Right ventricle myocardium superior (tissue), 1 donor: ENCODE measurements at places on chromosomes 5 and 9.

DNA sequence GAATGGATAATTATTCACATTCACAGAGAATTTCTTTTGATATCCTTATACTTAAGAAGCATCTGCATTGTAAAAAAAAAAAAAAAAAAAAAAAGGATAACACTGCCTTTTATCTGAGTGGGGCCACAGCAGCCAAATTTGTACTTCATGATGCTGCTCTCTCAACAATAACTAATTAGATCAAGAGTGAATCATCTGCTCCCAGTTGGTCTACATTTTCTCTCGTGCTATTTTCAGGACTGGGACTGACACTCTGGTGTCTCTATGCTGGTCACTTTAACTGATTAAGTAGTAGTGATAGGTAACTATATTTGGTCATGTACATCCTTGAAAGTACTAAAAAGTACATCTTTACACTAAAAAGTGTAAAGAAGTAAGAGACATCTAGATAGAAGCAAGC lies 90.1 kb downstream of the RFX3 start:
- DNase-seq, result no peak

DNA sequence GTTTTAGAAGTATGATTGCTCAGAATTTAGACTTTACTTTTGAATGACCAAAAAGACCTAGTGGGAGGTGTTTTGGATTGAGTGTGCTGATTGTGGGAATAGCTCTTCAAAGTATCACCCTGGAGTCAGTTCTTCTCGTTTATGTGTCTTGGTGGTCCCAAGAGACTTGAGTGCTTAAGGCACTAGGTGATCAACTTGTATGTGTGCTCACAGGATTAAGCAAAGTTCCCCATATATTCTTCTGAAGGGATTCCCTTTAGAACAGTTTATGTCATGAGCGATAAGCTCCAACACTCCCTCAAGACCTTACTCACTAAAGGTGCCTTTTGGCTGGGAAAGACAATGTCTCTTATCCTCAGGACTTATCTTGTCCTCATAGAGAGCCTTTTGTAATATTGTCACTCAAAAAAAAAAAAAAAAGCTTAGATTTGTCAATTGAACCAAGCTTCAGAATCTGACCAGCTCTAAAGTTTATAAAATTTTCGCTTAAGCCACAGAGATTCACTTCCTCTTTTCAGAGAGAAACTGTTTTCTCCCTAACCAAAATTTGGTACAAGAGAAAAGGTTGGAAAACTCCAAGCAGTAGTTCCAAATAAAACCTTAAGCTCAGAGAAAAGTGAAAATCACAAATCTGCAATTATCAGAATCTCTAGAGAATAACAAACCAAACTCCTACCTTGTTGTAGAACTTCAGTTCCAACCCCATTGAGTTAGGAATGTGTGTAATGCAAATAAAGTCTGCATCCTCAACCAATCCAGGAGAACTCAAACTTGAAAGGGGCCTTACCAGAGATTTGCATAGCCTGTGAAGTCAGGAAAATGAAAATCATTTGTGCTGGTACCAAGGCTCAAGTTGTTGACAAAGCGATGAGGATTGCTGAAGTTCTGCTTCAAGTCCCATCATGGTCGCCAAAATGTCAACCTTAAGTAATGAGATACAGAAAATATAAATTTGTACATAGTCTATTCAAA lies 40.0 kb upstream of the PDZD2 start:
- DNase-seq, result no peak

DNA sequence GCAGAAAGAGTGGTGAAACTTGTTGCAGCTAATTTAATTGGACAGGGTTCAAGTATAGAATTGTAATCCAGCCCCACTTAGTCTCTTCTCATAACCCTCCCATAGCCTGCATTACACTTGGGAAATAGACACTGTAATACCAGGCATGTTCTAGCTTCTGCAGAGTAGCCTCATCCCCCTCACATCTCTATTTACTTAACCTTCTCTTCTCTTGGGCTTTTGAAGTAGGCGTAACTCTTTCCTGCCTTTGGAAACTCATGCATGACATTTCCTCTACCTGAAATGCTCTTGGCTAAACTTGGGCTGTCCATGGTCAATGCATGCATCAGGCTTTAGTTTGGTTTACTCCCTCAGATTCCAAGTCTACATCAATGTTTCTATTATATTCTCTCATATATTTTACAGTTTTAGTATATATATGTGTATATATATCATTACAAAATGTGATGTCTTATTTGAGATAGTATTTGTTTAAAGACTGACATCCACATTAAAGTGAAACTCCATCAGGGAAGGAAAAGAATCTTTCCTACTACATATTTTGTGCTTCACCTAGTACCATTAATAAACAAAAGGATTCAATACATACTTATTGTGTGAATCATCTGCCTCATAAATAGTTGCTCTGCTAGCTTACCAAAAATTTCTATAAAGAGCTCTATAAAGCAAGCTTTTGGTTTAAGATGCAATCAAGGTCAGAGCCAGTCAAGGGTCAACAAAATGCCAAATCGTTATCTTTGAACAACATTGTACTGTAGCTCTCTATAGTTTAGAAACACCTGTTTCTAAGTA lies 1158.0 kb downstream of the MAT2B start:
- DNase-seq, result no peak

DNA sequence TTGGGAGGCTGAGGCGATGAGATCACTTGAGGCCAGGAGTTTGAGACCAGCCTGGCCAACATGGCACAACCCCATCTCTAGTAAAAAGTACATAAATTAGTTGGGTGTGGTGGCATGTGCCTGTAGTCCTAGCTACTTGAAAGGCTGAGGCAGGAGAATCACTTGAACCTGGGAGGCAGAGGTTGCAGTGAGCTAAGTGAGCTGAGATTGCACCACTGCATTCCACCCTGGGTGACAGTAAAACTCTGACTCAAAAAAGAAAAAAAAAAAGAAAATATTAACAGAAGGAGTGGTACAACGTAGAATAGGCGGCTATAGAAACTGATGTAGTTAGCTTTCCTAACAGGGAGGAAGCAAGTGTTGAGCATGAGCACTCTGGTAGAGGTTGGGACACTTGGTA lies 59.9 kb downstream of the PBX3 start:
- DNase-seq, result no peak

DNA sequence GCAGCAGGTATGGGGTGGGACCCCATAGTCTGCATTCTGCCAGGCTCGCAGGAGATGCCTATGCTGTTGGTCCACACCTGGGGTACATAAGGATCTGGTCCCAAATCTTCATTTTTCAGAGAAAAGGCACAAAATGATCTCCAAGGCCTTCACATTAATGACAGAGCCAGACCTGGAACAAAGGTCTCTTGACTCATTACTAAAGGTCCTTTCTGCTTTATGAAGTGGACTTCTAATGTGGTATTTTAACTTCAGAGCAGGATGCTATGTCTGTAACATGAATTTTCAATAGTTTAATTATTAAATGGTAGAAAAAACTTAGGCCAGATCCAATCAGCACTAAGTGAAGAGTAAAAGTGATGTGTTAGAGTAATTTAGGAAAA lies 38.0 kb downstream of the DMGDH start:
- no peak for DNase-seq

- DNase-seq, result no peak
Observed at GRCh38 chr9:124675261-124676158, 95.6 kb downstream of the NR6A1 start.

GRCh38 chr5:116482394-116482793 lies 92.2 kb downstream of the SEMA6A start:
- no peak for DNase-seq

DNA sequence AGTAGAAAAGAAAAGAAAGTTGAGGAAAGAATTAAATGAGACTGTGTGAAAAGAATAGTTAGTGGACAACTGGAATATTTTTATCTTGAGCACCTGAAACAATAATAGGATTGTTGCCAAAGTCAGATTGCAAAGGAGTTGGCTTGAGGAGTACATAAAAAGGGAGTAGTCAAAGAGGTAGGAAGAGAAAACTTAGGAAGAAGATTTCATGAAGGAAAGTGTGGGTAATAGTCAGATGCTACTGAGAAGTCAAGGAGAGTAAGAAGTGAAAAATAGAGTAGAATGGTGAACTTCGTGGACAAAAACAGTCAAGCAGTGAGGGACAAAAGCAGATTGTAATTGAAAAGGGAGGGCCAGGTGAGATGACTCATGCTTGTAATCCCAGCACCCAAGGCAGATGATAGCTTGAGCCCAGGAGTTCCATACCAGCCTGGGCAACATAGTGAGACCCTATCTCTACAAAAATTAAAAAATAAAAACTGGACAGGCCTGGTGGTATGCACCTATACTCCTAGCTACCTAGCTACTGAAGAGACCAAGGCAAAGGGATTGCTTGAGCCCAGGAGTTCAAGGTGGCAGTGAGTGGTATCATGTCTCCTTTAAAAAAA lies 178.9 kb downstream of the NIPBL start:
- DNase-seq, result no peak

GRCh38 chr5:91928754-91929521 lies 545.8 kb upstream of the ARRDC3 start:
- DNase-seq, result no peak

- DNase-seq, result no peak
Observed at GRCh38 chr5:108201721-108202120, 180.2 kb downstream of the FBXL17 start.

- no peak for DNase-seq
Observed at GRCh38 chr9:17625644-17626388, 47.0 kb downstream of the SH3GL2 start.

DNA sequence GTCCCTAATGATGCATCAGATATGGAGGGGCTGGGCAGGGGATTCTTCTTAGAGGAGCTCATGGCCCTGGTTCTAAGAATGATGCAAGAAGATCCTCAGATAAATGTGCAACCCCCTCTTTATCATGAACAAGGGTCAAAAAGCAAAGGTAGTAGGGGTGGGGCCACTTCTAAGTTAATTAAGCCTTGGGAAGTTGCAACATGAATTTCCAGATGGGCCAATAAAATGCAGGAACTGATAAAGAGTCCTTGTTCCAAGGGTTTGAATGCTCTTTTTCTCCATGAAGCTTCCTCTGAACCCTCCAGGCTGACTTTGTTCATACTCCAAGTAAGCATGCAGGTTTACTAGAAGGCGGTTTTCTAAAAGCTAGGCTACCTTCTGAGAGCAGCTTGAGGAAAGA lies 25.6 kb downstream of the PCA3 start:
- no peak for DNase-seq

DNA sequence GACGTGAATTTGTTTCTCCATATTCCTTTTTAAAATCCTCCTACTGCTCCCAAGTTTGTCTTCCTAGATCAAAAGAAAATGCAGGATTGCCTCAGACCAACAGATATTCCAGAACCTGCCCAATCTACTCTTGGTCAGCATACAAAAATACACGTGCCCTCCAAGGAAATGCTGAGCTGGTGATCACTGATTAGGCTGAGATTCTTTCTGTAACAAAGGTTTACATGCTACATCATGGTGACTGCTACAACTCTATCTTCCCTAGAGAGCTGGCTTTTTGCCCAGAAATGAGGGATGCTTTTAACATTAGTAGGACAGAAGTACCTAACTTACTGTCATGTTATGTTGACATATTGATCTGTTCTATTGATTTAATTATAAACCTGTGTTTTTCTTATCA lies 35.5 kb downstream of the OR2Y1 start:
- no peak for DNase-seq

DNA sequence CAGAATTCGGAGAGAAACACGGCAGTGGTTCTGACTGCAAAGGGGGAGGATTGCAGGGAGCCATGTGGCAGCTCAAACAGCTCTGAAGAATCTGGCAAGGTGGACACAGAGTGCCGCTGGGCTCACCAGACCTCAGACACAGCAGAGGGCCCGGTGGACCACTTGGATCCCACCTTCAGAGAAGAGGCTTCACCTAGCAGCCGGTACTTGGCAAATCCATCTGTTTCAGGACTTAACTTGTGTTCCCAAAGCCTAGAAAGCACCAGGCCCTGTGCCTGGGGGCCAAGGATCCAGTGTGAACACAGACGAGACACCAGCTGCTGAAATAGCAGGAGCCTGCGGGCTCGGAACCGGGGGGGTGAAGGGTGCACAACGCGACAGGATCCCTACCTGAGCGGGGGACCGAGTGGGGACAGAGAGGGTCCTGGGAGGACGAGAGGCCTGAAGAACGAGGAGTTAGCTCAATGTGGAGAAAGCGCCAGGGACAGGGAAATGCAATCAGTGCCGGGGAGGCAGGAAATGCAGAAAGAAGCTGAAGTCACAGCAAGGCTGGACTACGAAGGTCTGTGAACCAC lies 44.6 kb downstream of the BTNL9 start:
- no peak for DNase-seq

DNA sequence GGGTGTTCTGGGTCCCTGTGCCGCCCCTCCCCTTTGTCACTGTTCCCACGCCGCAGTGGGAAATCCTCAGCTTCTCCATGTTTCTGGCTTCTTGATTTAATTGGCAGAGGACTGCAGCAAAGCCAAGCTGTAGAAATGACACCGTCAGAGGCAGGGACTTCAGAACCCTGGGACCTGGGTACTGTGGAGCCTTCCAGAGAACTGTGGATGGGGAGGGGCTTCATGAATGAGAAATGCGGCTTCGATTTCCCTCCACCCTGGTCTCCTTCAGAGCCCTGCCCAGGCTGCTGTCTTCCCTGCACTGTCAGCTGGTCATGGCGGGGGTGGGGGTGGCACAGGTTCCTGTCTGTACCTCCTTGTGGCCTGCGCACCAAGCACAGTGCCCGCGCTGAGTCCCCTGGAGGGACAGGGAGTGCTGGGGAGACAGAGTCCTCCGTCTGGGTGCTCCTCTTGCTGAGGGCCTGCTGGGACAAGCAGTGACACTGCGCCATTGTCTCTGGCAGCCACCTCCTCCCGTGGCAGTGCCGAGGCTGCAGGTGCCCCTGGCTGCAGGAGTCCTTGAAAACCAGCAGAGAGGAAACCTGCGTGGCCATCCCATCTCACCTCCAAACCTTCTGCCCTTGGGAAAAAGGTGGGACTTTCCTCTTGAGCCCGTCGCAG lies 47.2 kb downstream of the COL5A1 start:
- peak; percentile 17 for DNase-seq
